Activated CD8-positive, alpha-beta memory T cell treated with anti-CD3 and anti-CD28 coated beads, Interleukin-2, amount 50 U/mL, for 4 hours (primary cell): ENCODE measurements at places on chromosomes 4 and X.

DNA sequence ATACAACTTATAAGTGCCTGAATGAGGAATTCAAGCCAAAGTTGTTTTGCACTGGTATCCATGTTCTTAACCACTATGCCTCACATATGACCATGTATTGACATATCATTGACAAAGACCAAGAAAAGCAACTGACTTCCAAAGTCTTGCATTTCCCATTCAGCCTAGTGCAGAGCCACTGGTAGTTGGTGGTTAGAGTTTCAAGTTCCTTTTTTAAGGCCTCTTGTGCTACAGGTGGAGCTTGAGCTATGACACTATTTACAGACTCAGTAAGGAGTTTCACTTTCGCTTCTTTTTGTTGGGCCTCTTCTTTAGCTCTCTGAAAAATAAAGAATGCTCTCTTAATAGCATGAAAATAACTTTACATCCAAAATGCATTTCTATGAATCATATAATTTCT is 763.0 kb downstream of the DMD start:
- no peak for DNase-seq

DNA sequence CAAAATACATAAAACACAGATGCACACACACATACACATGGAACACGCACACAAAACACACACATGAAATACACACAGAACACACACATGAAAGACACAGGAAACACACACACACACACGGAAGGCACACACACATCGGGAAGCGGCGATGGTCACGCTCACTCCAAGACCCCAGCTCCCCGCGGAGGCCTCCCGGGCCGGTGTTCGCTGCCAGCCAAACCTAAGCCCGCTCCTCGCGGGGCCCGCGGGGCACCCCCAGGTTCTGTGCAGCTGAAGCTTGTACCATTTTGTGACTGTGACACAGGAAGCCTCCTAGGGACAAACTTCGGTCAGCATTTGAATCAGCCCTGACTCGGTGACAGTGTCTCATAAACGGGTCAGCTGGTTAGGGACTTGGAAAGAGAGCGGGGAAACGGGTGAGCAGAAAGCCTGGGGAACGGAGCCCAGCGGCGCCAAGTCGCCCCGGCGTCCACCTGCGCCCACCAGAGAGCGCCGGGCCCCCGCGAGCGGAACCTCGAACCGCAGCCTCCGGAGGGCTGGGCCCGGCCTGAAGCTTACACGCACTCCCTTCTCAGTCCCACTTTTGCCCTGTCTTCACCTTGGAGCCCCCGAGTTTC is 32.1 kb downstream of the F11 start:
- DNase-seq, result no peak

- no peak for DNase-seq
These were observed 62.9 kb downstream of the MID1IP1 start for GRCh38 chrX:38864165-38864564.

DNA sequence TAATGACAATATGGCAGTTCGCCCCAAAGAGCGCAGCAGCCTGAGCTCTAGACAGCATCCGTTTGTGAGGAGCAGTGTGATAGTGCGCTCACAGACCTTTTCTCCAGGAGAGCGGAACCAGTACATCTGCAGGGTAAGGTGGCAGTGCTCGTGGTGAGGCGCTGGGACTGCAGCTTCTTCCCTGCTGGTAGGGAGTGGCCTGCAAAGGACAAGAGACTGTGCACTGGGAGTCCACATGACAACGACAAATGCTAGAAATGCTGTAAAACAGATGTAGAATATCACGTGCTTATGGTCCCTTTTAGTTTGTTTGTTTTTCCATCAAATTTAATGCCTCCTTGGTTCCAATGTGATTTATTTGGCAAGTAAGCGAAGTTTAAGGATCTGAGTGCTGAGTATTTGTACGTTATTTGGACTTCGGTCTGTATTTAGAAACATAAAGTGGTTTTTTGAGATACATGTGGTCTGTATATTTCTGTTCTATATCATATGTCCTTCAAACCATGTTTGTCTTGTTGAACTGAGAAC is 35.8 kb downstream of the CLDN22 start:
- no peak for DNase-seq

DNA sequence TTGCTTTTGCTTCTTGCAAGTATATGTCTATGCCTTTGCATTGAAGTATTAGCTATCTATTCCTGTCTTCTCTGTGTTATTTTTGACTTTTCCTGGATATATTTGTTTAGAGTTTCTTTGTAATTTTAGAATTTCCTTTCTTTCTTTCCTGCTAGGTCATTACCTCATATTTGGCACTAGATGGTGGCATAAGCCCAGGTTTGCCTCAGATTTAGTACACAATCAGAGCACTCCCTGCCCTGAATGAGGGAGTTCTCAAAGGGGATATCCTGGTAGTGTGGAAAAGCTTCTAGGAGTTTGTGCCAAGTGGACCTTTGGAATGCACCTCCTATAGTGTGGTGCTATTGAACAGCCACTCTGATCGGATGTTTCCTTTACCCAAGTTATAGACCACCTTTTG is 181.6 kb downstream of the UGT8 start:
- no peak for DNase-seq

GRCh38 chr4:177461606-177462005 is 19.4 kb upstream of the AGA start:
- no peak for DNase-seq

DNA sequence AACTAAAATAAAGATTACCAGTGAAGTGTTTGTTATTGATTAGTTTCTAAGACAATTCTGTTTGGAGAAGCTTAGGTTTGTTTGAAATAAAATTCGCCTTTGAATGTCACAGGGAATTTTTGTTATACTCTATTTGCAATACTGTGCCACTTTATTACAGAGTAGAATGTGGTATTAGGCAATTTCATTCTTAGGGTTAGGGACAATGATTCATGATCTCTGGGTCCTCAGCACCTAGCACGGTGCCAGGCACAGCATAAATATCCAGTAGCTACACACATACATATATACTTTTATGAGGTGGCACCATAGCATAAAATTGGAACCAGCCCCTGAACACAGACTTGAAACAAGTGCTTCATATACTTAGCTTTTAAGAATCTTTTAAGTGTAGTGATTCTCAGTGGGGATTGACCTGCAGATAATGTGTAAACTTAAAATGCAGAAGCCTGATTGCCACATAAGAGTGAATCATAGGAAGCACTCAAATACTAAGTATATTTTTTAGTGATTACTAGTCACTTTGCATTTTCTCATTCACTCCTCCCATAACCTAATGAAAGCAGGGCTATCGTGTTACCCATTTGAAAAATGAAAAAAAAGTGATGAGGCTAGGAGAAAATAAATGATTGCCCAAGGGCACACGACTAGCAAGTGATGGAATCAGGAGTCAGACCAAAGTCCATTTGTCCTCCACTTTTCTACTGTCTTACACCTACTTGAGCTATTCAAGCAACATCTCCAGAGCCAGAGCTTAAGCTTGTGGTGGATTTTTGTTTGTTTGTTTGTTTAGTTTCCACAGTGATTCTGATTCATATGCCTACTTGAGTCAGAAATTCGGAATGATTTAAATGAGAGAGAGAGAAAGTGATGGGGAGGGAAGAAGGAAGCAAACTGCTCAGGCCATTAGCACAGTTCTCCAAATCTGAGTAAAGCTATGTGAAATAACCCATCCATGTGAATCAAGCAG is 366.0 kb upstream of the FGF13 start:
- no peak for DNase-seq

- DNase-seq, result no peak
These were observed 43.2 kb downstream of the MANBA start for GRCh38 chr4:102717448-102718092.

GRCh38 chr4:25813448-25814106 is 49.2 kb downstream of the SEL1L3 start:
- no peak for DNase-seq

GRCh38 chrX:40094041-40094899 is 3.5 kb downstream of the BCOR start:
- no peak for DNase-seq

GRCh38 chr4:12555011-12555410 is 929.1 kb downstream of the RAB28 start:
- no peak for DNase-seq

- DNase-seq, result no peak
These were observed 328.7 kb downstream of the GABRG1 start for GRCh38 chr4:45795135-45795534.

- no peak for DNase-seq
These were observed 45.8 kb upstream of the FBXW7 start for GRCh38 chr4:152581536-152582160.

DNA sequence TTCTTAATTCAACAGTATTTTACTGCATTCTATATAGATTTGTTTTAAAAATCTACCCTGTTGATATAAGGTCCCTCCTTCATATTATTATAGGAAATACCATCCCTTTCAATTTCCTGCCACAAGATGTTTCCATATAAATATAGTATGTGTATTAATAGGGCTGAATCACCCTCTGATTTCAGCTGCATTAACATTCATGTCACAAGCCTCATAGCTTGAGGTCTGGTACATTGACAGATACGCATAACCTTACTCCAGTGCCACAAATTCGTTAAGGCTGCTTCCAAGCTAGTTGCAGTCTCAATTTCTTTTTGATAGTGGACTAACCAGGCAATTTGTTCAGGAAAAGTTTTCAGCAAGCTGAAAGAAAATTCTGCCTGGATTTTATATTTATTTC is 128.4 kb downstream of the KLHL34 start:
- DNase-seq, result no peak
